SK-N-SH treated with all-trans-retinoic acid at 6 μM for 48 hours (cell line): ENCODE measurements at places on chromosomes 3 and 15.

DNA sequence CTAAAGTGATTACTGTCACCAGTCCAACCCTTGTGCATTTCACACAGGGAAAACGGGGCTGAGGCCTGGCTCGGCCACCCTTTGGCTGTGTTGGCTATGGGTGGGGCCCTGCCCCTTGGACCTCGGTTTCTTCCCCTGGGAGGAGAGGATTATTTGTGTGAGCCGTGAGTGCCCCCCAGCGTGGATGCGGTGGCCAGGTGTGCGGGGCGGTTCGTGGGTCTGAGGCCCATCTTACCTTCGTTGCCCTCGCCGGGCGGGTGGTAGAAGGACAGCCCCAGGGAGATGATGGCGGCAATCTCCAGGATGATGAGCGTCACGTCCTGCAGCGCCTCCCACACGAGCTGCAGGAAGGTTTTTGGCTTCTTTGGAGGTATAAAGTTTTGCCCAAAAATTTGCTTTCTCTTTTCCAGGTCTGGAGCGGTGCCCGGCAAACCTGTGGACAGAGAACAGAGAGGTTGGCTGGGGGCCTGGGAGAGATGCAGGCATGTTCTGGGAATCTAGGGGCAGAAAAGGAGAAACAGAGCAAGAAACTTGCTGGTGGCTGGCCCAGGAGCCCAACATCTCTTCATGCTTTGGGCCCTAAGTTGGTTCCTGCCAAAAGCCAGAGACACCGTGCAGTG is 89.6 kb upstream of the SEC13 start:
- ATAC-seq = no peak

- no peak for ATAC-seq
Observed at GRCh38 chr3:12357456-12357855, 68.6 kb downstream of the PPARG start.

GRCh38 chr3:13207578-13207922 is 134.3 kb upstream of the IQSEC1 start:
- no peak for ATAC-seq

- no peak for ATAC-seq
Observed at GRCh38 chr15:42826251-42826890, 89.4 kb upstream of the CDAN1 start.

GRCh38 chr15:34732430-34732829 is 22.4 kb downstream of the GJD2 start:
- no peak for ATAC-seq

- ATAC-seq = peak; percentile 61
Observed at GRCh38 chr15:32870240-32871033, 152.6 kb downstream of the GREM1 start.

DNA sequence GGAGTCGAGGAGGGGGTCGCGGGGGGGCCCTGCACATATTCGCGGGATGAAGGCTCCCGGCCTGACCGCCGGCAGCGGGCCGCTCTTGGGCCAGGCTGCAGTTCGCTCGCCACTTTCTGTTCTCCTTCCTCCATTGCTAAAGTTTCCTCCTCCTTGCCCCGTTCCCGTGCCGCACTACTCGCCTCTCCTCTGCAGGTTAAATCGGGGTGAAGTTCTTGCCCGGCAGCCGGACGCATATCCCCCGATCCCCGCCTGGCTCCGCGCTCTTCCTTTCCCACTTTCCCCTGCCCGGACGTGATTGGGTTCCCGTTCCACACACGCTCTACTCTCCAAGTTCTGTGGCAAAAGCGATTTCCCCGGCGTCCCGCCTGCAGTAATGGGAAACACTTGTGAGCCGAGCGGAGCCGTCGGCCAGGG is 556 bp downstream of the CRYBG3 start:
- ATAC-seq = peak; percentile 69

- no peak for ATAC-seq
Observed at GRCh38 chr3:24420224-24420623, 74.4 kb downstream of the THRB start.

DNA sequence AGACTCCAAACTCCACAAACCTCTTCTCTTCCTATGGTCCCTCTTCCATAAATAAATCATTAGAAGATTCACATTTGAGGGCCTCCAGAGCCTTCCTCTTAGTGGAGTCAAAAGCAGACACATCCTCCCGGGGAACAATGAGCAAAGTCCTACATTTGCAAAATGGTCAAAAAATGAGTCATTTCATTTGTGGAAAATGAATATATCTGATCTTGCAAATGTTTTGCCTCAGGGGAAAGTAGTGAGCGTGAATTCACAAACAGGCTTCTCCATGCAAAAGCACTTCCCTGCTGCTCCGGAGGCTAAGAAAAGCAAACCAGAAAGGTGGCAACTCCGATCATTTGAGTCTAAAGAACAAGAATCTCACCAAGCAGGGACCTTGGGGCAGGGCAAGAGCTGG is 86.7 kb upstream of the IQSEC1 start:
- ATAC-seq = no peak

DNA sequence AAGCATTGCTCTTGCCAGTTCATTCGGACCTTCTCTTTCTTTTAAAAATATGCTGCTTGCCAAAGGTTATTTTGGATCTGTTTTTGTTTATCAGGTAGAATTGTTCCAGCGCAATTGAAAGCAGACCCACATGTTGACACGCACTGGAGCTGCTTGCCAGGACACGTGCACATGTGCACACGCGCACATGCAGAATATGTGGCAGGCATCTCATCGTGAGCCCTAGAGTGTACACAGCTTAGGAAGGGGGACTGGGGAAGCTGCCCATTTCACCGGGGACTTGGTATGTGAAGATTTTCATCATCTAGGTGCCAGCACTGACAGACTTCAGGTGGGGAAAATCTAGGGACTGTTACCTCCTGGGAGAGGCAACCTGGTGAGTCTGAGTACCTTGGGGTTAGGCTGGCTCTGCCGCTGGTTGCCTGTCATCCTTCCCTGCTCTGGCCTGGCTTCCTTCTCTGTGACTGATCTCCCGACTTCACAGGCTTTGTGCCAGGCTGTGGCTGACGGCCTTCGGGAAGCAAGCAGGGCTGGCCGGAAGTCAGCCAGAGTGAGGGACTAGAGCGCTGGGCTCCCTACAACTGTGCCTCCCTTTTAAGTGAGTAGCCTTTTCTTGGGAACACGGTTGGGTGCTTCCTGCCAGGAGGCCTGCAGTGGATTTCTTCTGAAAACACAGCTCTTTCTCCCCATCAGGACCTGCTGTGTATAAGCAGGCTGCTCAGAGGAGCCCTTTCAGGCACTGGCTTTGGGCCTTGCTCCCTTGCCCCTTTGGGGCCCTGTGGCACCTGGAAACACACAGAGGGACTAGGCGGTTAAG is 129.3 kb downstream of the EEFSEC start:
- ATAC-seq = peak; percentile 34

- no peak for ATAC-seq
Observed at GRCh38 chr15:64050281-64051092, 4.2 kb upstream of the DAPK2 start.

DNA sequence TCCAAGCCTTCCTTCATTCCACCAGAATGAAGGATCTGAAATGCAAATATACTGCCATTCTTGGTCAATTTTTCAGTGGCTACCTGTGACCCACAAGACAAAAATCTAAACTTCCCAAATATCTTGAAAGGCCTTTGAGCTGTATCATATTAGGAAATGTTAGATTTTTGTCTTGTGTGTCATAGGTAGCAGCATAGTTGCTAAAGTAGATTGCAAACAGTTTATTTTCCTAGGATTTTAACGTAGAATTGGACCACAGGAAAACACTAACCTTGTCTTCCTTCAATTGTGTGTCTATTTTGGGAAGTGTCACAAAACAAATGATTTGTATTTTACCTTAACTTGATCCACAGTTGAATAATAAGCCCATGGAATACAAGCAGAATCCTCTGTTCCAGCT is 42.4 kb downstream of the CP start:
- peak; percentile 44 for ATAC-seq
